ENCODE measurements at places on chromosomes 7 and 10.

GRCh38 chr7:22858640-22859561, 36.3 kb upstream of the TOMM7 start:
- peak; percentile 70 for DNase-seq

GRCh38 chr7:150481186-150481920, 30.9 kb downstream of the GIMAP8 start:
- no peak for DNase-seq

DNA sequence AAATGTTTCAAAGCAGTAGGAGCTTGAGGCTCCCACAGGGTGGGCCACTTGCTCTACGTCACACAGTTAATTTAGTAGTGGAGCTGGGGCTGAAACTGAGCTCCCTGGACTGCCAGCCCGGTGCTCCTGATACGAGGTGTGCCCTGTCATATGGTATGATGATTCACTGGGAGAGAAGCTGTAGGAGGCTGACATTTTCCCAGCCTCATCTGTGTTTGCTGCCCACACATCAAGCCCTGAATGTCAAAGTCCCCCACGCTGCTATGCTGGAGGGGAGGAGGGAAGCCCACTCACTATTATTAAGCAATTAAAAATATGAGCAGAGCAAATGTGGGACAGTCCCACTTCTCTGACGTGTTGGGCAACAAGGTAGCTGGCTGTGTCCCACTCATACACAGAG, 81.2 kb upstream of the SORCS3 start:
- no peak for DNase-seq

DNA sequence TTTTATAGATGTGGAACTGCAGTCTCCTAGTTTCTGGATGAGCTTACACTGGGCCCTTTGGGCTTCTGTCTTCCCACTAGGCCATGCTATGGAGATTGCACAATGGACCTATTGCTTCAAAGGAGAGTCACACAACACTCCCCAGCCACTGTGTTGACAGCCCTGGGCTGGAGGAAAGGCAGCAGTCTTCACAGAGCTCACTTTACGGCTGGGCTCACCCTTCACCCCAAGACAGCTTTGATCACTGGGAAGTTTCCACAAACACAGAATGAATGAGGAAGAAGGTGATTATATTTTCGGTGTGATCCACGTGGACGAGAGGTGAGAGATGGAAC, 92.7 kb upstream of the GDF10 start:
- DNase-seq, result no peak

DNA sequence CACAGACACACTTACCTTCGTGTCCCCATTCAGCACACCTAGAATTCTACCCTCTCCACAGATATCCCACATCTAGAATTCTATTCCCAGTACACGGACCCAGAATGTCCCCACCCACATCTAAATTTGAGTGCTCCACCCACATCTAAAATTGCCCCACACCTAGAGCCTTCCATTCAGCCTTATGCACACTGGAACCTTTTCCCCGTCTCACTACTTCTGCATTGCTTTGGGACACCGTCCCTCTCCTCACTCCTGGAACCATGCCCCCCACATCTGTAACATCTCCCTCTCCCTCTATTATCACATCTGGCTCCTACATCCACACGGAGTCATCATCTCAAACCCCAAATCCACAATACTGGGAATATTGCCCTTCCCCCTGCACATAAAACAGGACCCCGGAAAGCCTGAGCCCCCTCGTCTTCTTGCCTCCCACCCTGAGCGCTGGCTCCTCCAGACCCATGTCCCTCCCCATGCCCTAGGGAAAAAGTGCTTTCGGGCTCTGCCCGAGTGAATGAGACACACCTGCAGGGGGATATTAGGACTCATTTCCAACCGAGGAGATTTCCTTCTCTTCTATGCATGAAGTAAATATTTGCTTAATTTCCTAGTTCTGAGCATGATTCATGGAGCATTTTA, 125.8 kb upstream of the UNC5B start:
- DNase-seq, result no peak

DNA sequence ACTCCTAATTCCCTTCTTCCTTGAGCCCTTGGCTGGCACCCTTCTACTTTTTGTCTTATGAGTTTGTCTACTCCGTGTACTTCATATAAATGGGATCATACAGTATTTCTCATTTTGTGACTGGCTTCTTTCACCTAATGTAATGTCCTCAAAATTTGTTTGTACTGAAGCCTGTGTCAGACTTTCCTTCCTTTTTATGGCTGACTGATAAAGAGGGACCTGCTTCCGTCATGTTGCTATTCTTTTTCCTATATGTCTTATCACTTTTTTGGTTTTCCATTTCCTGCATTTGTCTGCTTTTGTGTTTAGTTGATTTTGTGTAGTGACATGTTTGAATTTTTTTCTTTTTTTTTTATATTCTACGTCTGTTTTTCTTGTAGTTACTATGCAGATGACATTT, 470.9 kb downstream of the SDK1 start:
- no peak for DNase-seq

GRCh38 chr7:29120955-29121354, 25.4 kb downstream of the CPVL start:
- DNase-seq, result no peak

DNA sequence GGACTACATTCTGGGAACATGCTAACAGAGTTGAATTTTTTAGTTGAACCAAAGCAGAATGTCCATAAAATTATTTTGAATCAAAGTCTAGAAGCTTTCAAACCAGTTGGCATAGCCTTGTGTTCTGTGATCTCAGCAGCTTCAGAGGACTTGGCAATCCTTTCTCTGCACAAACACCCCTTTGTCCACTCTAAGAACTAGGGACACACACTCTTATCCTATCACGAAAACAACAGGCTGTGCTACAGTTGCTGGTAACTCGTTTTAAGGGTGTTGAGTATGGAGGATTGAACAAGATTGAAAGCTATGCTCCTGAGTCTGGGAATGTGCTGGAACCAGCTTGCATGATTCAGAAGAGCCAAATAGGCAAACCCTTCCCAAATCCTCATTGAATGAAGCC, 76.4 kb upstream of the PRSS58 start:
- no peak for DNase-seq

DNA sequence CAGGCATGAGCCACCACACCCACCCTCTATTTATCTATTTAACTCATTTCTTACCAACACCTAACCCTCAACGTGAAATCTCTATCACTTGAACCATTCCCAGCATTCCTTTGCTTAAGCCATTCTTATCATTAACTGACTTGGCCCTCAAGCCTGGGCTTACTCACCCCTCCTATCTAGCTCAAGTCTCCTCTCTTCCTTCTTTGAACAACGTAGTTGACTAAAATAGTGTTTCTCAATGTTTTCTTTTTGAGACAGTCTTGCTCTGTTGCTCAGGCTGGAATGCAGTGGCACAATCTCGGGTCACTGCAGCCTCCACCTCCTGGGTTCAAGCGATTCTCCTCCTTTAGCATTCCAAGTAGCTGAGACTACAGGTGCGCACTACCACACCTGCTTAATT, 7.0 kb downstream of the ANXA7 start:
- no peak for DNase-seq

- no peak for DNase-seq
Observed at GRCh38 chr10:50231515-50232260, 19.6 kb downstream of the ASAH2 start.
